ENCODE measurements at places on chromosomes 3 and 15.

GRCh38 chr3:172625404-172625803 is 85.5 kb downstream of the NCEH1 start:
- no peak for DNase-seq

DNA sequence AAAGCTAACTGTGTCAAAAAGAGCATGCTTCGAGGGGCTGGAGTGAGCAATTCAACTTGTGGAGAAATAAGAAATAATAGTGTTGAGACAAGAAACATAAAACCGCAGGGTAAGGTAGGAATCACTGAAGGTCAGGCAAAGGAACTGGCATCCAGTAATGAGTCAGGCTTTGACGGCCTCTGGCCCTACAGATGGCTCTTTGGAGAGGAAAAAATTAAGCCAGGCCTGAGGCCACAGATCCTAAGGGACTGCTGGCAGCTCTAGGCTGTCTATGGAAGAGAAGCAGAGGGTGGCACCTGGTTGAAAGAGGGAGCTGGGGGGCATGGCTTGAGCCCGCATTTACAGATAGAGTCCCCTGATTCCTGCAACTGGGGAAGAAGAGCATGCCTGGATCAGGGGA is 28.6 kb upstream of the ZSCAN2 start:
- DNase-seq, result no peak

DNA sequence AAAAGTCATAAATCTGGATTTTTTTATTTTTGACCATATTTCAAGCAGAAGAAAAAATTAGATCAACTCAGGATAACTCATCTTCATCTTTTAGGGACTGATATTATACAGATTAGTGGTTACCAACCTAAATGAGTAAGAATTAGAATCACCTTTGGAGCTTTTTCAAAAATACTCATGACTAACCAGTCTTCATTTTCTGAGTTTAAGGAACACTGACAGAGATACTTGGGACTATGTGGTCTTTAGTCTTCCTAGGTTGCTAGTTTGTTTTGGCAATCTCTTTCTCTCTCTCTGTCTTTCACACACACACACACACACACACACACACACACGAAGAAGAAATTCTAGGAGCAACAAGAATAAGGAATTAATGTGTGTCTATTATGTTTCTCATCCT is 50.1 kb downstream of the TMOD3 start:
- DNase-seq, result no peak

DNA sequence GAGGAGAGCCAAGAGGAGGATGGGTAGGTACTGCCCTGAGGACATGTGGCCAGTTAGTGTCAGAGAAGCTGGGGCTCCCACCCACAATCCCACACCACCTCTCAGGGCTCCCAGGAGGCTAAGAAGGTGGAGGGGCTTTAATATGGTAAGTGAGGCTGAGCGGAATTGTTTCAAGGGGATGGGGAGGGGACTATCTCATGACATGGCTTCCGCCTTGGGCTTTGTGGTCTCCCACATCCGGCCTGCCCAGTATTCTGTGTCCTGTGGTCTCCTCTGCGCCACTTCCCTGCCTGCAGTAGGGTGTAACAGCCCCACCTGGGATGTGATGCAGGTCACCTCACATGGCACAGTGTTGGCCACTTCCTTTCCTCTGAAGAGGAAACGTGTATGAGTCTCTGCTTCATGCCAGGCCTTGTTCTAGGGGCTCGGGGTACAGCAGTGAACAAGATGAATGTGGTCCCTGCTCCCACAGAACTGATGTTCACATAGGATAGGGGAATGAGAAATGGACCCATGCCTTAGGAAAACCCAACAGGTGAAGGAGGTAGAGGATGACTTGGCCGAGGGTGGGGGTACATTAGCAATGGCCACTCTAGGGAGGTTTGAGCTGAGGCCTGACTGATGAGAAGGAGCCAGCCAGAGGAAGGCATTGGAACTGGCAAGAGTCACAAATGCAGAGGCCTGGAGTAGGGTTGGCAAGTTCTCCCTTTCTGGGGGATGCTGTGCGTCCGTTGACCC is 3.2 kb downstream of the NEIL1 start:
- DNase-seq, result peak; percentile 85

DNA sequence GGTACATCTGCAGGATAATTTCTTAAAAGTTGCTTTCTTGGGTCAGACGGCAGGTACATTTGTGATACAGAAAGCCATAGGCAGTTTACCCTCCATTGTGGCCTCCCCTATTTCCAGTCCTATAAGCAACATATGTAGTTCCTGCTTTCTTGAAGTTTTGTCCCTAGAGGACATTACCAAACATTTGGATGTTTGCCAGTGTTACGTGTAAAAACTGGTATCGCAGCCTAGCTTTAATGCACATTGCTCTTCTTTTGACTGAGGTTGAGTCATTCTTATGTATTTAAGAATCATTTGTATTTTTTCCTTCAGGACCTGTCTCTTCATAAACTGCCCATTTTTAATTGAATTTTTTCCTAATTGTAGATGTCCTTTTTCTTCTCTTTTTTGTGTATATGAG is 114.3 kb downstream of the DIPK2A start:
- no peak for DNase-seq

DNA sequence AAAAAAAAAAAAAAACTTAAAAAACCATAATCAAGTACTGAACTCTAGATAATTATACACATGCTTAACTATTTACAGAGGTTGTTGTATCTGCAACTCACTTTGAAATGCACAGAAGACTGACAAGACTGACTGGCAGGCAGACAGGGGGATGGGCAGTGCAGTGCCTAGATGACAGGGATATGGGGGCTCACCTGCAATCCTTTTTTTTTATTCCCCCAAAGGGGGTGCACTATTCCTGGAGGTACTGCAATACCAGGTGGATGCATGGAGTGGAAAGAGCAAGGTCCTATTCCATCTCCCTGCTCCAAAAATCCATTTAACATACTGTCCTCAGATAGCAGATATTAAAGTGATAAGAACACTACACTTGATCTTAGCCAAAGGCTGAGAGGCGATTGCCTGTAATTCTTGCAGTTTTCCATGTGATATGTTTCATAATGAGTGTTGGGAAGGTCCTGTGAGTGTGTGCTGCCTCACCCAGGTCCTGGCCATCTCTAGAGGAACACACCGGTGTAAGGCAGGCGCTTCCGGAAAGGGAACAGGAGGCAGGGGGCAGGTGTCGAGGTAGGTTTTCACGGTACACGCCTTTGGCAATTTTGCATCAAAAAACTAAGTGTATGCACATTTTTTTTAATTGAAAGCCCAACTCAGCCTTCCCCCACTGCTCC is 22.7 kb downstream of the SEC61A1 start:
- DNase-seq, result no peak

- no peak for DNase-seq
Observed at GRCh38 chr3:56899078-56899477, 97.3 kb upstream of the ARHGEF3 start.

DNA sequence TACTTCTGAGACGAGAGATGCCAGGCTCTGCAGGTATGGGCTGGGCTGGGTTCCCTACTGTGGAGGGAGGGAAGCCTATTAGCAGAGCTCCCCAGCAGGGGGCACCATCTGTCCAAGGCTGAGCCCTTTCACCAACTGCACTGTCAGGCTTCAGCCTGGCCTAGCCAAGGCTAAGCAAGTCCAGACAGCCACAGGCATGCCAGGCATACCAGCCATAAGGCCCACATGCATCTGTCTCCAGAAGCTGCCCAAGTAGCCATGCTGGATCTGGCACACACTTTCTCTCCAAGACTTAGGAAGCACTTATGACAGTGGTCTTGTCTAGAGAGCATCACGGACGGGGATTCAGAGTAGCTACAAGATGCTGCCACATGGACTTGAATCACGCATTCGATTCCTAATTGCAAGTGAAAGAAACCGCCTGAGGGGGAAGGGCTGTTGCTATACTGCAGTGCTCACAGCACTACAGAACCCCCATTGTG is 28.3 kb downstream of the RUVBL1 start:
- DNase-seq, result peak; percentile 81

GRCh38 chr15:50046159-50046558 is 72.9 kb downstream of the ATP8B4 start:
- no peak for DNase-seq

DNA sequence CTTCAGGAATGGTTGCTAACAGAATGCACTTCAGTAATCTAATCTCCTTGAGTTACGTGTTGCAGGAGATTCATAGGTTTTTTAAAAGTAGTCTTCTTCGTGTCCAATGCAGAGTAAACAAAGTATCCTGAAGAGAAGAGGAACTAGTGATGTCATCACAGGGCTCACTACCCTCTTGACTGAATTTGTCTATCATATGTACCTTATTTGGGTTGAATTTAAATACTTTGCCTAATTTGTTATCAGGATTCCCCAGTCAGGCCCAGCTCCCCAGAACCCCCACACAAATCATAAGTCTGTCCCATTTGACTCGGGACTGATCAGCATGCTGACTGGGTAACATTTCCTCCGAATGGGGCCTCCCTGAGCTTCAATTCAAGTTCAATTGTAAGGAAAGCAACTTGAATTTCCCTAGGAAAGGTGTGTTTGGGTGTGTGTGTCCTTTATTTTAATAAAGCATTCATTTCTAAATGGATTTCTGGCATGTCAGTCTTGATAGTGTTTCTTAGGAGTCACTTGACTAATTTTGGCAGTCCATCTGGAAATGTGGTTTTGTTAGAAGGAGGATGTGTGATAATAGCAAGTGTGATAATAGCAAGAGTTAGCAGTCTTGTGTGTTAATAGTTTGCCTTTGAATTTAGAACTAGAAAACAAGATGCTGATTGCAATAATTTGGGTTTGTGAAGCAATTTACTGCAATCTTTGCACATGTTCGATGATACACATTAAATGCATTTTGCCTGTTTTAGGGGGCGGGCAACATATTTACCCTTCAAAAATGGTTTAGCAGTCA is 21.9 kb downstream of the OXNAD1 start:
- DNase-seq, result no peak

DNA sequence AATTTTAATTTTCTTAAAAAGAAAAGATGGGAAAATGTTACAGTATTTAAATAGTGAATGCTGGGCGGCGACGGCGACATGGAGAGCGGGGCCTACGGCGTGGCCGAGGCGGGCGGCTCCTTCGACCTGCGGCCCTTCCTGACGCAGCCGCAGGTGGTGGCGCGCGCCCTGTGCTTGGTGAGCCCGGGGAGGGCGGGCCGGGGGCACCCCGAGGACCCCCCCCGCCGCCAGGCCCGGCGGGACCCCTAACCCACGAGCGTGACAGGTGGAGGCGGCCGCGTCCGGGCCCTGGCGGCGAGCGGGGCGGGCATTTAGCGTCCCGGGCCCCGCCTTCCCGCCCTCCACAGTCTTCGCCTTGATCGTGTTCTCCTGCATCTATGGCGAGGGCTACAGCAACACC is 38.4 kb upstream of the GOLGA8J start:
- no peak for DNase-seq

DNA sequence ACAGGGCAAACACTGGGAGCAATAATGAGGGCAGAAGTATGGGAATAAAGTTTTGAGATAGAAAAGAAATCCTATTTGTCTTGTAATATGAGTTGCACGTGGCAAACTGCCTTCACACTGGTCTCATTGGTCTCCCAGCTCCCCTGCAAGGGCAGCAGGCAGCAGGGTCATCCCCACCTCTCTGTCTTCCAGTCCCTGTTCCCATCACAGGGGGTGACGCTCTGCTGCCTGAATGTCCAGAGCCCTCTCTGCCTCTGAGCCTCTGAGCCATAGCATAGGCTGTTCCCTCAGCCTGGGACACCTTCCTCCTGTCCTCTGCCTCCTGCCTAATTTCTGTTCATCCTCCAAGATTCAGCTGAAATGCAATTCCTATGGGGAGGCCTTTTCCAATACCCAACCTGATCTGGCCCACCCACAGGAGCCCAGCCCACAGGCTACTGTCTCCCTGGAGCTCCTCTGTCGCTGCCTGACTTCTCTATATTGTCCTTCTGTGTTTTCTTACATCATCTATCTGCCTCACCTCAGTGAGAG is 12.1 kb upstream of the SKOR1 start:
- DNase-seq, result no peak

GRCh38 chr3:67067251-67067650 is 69.1 kb downstream of the KBTBD8 start:
- DNase-seq, result no peak

DNA sequence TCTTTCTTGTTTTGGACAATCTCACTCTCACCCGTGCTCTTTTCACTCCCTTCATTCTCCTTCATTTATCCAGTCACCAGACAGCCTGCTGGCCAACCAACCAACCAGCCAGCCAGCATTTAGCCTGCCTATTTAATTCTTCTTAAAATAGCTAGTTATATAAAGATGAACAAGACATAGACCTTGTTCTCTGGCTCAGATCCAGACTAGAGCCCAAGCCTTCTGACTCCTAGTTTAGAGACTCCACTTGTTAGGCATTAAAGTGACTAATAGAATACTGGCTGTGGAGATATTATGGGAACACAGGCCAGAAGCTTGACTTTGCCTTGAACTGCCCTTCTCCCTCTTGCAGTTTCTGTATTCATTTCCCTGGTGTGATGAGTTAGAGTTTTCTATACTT is 215.3 kb upstream of the THRB start:
- DNase-seq, result no peak

DNA sequence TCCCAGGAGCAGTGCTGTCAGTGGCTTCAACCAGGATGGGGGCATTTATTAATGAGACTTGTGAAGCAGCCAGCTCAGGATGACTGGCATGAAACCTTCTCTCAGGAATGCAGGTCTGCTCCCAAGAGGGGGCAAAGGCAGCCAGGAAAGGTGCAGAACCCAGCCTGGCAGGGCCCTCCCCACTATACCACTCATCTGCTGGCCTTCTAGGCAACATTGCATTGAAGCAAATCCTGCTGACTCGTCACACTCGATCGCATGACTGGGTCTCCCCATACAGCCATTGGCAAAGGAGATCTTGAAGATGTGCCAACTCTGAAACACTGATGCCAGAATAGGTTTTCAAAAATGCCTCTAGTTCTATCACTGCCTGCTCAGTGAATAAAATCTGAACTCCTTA is 65.7 kb upstream of the CMTM7 start:
- no peak for DNase-seq

DNA sequence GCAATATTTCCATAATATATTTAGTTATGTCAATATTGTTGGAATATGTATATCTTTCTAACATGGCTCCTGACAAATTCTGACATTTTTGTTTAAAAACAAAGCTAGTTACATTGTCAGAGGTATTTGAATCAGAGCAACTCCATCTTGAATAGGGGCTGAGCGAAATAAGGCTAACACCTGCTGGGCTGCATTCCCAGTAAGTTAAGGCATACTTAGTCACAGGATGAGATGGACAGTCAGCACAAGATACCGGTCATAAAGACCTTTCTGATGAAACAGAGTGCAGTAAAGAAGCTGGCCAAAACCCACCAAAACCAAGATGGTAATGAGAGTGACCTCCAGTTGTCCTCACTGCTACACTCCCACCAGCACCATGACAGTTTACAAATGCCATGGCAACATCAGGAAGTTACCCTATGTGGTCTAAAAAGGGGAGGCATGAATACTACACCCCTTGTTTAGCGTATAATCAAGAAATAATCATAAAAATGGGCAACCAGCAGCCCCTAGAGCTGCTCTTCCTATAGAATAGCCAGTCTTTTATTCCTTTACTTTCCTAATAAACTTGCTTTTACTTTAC is 30.4 kb downstream of the RPL22L1 start:
- DNase-seq, result no peak

GRCh38 chr15:58528188-58528870 is 96.5 kb downstream of the LIPC start:
- DNase-seq, result no peak

- DNase-seq, result no peak
Observed at GRCh38 chr15:81723701-81724100, 322.1 kb downstream of the MEX3B start.
